ENCODE measurements at places on chromosomes 3 and 15.

DNA sequence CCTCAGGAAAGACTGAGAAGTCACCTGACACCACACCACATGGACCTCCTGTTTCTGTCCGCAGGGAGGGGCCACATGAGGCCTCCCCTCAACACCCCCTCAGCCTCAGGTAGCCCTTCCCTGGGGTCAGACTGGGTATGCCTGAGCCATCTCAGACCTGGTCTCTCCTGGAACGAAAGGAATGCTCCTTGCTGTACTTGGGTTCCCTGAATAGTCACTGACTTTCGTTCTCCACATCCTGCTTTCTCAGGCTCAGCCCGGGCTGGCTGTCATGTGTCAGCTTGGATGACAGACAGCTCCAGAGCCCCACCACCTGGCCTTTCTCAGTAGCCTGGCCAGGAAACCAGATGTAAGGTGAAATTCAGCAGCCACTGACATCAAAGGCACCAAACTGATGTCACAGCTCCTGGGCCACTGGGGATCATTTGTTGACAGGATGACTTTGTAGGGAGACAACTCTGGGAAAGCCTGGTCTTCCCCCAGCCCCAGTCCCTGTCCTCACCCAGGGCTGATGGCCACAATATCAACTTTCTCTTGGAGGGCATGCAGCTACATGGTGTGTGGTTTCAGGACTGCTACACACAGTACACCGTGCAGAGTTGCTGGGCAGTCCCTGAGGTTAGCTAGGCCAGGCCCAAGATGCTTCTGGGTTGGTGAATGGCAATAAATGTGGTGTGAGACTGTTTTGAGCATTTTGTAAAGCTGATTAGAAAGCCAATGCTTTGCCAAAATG lies 141.4 kb upstream of the MRPS22 start:
- no peak for DNase-seq

DNA sequence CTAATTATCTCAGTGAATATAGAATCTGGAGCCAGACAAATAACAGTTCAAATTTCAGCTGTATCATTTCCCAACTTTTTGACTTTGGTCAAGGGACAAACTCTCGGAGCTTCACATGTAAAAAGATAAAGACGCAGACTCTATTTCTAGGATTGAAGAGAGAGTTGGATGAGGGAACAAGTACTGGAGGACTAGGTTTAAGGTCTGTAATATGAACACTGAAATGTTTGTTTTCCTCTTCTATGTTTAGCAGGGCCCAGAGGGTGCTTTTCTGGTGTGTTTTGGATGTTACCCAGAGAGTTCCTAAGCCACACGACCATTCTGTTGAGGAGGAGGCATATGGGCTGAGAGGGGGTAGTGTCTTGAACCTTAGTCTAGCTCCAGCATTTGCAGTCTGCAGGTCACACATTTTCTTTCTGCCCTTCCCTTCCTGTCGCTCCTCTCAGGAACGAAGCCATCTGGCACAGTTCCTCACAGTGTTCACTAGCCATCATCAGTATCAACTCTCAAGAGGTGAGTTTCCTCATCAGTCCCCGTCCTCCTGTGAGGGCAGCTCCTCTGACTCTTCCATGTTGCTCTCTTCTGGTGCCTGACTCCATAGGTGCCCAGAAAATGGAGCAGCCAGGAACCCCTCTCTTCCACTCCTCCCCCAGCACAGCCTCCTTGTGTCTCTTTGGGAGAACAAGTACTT lies 250.1 kb downstream of the SQOR start:
- no peak for DNase-seq

DNA sequence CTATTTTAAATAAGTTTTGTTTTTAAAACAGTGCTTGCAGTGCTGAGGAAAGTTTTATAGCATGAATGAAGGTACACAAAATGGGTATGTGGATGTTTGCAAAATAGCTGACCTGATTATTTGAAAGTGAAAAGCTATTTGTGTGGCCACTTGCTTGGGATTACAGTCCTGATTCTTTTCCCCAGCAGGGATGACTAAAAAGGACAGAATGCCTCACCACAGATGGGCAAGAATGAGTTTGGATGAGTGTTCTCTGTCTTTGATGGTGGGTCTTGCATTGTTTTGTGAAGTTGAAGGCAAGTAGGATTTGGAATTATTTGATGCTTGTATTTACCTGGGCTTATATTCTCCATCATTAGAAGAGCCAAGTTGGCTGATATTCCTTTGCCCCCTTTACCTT lies 48.8 kb upstream of the MEIS2 start:
- DNase-seq, result no peak

GRCh38 chr15:25947323-25948314 lies 84.5 kb upstream of the ATP10A start:
- no peak for DNase-seq

DNA sequence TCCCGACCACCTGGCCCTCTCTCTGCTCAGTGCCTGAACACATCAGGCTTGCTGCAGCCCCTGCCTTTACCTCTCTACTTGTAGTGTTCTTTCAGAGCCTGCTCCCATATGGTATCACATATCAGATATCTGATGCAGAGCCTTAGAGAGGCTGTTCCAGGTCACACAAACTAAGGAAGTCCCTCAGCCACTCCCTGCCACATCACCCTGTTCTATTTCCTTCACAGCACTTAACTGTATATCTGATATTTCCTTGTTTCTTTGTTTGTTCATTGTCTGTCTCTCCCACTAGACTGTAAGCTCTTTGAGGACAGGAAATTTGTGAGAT lies 976 bp upstream of the ALDH1L1 start:
- DNase-seq, result no peak

DNA sequence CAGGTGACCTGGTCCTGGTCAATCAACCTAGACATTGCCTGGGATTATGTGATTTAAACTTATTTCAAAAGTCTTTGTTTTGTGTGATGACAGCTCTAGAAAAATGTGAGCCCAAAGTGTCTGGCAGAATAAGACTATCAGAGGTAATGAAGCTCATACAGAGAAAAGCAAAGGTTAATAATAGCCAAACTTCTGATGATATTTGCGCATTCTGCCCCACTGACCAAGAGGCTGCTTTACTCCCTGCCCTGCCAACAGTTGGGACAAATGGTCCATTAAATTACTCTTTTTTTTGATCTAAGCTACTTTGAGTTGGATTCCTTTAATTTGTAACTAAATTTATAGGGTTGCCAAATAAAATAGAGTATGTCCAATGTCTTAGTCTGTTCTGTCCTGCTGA lies 911.2 kb downstream of the MCTP2 start:
- DNase-seq, result no peak

DNA sequence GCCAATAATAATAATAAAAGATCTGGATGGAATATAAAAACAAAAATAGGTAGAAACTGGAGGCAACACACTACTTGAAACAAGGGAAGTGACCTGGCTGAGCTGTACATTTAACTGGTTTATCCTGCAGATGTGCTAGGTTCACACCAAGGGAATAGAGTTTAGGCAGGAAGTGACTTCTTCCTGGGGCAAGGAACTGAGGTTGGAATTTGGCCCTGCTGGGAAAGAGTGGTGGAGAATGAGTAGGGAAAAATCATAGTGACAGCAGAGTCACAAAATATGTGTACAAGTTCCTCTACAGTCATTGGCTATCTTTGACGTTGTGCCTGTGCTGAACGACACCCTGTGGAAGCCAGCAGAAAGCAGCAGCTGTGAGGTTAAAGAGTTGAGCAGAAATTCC lies 44.1 kb downstream of the ARHGAP11B start:
- DNase-seq, result no peak

GRCh38 chr3:89332386-89332785 lies 225.0 kb downstream of the EPHA3 start:
- DNase-seq, result no peak

GRCh38 chr15:62940755-62941361 lies 101.7 kb upstream of the TPM1 start:
- no peak for DNase-seq

- no peak for DNase-seq
Observed at GRCh38 chr3:118810499-118811035, 224.1 kb downstream of the IGSF11 start.

GRCh38 chr15:99574502-99574901 lies 8.7 kb downstream of the MEF2A start:
- no peak for DNase-seq

- DNase-seq, result no peak
Observed at GRCh38 chr15:44736181-44736765, at the start of gene TRIM69. TSS of gene TRIM69 (plus strand) at chr15:44736528. CDS start at chr15:44736705, 177 bp downstream.

GRCh38 chr15:66654739-66655375 lies 47.2 kb upstream of the SMAD6 start:
- no peak for DNase-seq

DNA sequence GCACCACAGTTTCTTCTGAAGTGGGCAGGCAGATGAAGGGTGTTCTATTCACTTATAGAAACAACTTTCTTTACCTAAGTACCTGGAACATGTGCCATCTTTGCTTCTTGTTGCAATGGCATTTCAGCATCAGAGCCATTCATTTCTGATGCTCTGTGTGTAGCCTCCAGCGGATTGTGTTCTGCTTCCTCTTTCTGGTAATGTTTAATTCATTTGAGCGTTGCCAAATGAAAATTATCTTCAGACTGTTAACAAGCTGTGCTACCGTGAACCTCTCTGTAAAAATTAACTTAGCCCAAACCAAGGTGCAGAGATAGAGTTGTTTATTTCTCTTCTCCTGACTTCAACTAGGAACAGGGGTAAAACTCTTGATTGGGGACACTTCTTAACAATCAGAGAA lies 302.0 kb downstream of the EDEM1 start:
- no peak for DNase-seq

- no peak for DNase-seq
Observed at GRCh38 chr3:56987238-56987895, 73.1 kb upstream of the SPATA12 start.
